ENCODE measurements at places on chromosomes 2 and 18. TPM values are rescaled to one million over a fixed set of nuclear protein-coding genes. Genes with fewer than 3 reads are reported as not detected.

Gene SF3B1
- 319 TPM for total RNA-seq

DNA sequence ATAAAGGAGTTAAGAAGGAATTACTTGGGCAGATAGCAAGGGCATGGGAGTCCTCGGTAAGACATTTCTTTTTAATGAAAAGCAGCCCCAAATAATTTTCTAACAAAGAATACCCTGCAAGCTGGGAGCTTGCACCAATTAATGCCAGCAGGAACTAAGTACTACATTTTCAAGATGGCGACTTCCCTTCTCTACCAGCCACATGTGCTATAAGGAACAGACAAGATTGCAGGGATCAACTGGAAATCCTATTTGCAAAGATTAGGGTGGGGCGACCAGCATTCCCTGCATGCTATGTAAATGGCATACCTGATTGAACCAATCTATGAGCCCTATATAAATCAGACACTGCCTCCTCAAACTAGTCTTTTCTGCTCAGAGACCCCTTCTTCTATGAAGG is 827.5 kb downstream of the ADCYAP1 start:
- no peak for DNase-seq

GRCh38 chr2:35447215-35447614 is 908.4 kb upstream of the CRIM1 start:
- peak; percentile 5 for DNase-seq

GRCh38 chr18:47062471-47062870 is 27.1 kb upstream of the ELOA2 start:
- no peak for DNase-seq

DNA sequence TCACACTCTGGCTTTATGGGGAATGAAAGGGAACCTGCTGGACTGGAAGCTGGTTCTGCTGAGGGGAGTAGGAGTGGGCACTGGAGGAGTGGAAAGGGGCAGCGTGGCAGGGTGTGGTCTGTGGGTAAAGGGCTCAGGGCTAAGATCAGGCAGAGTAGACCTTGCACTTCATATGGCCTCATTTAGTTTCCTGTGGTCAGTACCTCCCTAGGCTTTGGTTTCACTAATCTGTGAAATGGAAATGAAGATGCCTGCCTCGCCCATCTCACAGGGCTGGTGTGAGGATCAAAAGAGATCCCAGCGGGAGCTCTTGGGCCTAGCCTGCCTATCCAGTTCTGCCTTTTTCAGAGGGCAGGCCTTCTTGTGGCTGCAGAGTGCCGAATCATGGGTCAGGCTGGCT is 208.7 kb downstream of the LOXHD1 start:
- DNase-seq: no peak

GRCh38 chr2:233189025-233189424 is 62.4 kb upstream of the ATG16L1 start:
- no peak for DNase-seq

DNA sequence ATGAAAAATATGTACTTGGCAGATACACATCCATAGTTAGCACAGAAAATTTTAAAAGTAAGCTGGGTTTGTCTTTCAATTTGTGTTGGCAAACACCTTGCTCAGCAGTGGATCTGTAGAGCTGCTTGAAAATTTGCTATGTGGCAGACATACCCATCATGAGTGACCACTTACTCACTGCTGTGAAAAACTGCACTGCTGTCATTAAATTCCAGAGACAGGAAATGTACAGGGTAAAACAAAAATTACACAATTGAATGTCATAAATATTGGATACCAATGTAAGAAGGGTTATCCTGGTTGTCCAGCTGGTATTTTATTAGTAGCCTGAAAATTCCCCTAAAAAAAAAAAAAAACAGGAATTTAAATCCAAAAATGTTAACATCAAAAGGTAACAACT is 24.5 kb downstream of the NIF3L1 start:
- no peak for DNase-seq

GRCh38 chr2:189613650-189614420 is 33.2 kb upstream of the SLC40A1 start:
- no peak for DNase-seq

DNA sequence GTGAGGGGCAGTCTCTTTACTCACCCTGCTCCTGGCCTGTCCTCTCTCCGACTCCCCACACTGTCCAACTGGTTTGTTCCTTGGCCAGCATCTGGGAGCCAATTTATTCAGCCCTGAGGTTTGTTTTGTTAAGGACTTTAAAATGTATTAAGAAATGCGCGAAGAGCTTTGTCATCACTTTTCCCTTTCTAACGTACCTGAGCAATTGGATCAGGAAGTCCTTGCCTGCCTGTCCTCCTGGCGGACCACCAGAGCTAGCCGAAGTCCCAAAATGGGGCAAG is 164.7 kb upstream of the MSH6 start:
- DNase-seq: no peak
